ENCODE measurements at places on chromosomes 5 and 9.

- DNase-seq = no peak
Measured at GRCh38 chr9:96086936-96087571, 211.6 kb downstream of the ERCC6L2 start.

DNA sequence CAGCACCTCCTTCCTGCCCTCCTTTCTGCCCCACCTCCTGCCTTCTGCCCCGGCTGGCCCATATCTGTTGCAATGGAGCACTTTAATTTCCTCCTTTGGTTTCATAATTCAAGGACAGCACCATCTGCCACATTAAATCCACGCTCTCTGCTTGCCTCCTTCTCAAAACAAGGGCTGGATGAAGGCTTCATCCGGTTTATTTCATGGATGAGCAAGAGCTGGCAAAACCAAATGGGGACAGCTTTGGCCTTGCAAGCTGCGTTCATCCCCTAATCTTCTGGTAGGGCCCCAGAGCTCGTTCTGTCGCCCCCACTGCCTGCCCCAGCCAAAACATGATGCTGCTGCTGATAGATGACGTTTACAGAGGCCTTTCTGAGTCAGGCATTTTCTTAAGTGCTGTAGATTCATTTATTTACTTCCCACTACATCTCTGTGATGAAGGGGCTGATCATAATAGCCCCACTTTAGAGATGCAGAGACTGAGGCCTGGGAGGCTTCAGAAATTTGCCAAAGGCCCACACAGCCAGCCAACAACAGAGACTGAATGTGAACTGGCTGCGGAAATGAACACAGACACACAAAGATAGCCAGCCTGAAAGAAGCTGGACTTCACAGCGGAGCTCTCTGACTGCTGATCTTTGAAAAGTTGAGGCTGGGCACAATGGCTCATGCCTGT, 115.6 kb upstream of the CPEB4 start:
- DNase-seq = no peak

- no peak for DNase-seq
Measured at GRCh38 chr5:115335301-115335700, 38.8 kb upstream of the CCDC112 start.

GRCh38 chr5:153672347-153673090, 182.0 kb downstream of the GRIA1 start:
- DNase-seq = no peak

GRCh38 chr9:2029666-2030170, 14.6 kb downstream of the SMARCA2 start:
- no peak for DNase-seq

- no peak for DNase-seq
Measured at GRCh38 chr9:117951127-117951526, 246.9 kb downstream of the TLR4 start.

GRCh38 chr5:37615184-37615583, 224.7 kb downstream of the GDNF start:
- DNase-seq = no peak

DNA sequence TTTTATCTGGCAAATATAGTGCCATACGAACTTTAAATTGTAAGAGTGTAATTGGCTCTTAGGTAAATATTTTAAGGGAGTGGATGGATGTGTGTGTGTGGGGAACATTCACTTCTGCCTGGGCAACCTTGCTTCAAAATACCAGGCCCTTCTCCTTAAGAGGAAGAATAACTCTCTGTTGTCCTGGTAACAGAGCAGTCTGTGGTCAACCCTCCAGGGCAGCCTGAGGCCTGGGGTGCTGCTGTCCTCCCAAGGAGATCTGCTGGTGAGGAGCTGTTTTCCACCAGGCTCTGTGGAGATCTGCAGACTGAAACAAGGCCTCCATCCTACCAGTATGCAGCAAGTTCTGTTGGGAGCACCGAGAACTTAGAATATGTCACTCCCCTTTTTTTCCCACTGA, 325.2 kb downstream of the PSAT1 start:
- DNase-seq = no peak

DNA sequence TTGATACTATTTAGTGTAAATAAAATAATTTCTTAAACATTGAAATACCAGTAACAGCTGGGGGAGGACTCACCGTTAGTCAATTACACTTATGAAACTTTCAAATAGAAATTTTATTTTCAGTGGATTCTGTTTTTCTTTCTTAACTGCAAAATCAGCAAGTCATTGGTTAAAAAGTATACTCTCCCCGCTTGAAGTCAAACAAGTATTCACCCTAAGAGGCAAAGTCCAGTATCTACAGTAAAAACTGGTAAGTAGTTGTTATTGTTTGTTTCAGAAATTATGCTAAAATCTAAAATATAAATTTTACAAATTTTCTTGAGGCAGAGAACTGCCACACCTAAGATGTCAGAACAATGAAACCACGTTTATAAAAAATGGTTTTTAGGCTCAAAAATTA, 22.4 kb downstream of the NREP start:
- no peak for DNase-seq

GRCh38 chr5:172891716-172892421, 57.8 kb downstream of the ERGIC1 start:
- DNase-seq = no peak

DNA sequence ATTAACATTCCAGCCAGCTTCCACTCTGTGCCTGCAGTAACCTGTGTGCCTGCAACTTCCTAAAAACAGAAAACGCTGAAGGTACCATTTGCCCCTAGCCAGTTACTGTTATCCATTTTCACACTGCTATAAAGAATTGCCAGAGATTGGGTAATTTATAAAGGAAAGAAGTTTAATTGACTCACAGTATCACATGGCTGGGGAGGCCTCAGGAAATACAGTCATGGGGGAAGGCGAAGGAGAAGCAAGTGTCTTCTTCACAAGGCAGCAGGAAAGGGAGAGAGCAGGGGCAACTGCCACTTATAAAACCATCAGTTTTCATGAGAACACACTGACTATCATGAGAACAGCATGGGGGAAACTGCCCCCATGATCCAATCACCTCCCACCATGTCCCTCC, 31.2 kb downstream of the PTCD2 start:
- DNase-seq = no peak

DNA sequence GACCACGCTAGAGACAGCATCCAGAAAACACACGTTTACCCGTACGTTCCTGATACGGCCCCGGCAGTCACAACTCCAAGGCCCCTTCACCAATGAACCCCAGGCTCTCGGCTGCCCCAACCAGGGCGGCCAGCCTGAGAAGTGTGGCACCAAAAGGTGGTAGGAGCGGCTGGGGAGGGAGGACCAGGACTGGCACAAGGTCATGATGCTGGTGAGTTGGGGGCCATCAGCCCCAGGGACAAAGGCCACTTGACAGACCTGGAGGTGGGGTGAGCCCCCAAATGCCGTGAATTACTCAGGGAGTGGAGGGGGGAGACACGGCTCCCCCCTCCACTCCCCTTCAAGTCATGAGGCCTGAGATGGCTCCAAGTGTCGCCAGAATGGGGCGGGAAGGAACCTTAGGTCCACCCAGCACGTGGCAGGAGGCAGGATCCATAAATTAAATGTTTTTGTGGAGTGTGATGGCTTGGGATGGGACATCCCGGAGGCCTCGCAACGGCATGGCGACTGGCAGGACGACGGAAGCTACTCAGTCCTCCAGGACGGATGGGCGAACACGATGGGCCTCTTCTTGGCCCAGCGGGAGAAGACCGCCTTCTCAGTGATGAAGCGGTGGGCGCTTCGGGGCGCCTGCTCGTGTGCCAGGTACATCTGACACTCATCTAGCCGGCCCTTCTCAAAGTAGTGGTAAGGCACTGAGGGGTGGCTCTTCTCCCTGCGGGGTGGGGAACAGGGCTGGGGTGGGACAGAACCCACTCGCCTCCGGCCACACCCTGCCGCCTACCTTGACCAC, 8.7 kb upstream of the ST6GALNAC6 start:
- no peak for DNase-seq

GRCh38 chr9:80892703-80893102, 796.6 kb downstream of the TLE1 start:
- DNase-seq = no peak

GRCh38 chr9:130498298-130498917, 53.6 kb downstream of the ASS1 start:
- DNase-seq = no peak

- no peak for DNase-seq
Measured at GRCh38 chr5:1388383-1388967, 43.6 kb upstream of the CLPTM1L start.

DNA sequence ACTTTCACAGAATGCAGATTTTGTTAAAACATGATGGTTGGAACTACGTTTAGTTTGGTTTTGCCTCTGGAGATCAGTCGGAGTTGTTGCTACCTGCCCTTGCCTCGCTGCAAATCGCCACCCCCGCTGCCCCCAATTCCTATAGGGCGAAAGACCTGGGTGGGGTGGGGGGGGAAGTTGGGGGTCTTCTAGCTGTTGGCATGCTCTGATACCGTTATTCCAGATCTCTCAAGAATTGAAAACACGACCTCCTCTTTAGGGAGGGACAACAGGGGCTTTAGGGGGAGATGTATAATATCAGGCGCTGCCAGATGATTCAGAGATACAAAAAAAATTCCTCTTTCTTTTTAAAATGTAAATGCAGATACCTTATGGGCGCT, 36.4 kb upstream of the NFIB start:
- no peak for DNase-seq

DNA sequence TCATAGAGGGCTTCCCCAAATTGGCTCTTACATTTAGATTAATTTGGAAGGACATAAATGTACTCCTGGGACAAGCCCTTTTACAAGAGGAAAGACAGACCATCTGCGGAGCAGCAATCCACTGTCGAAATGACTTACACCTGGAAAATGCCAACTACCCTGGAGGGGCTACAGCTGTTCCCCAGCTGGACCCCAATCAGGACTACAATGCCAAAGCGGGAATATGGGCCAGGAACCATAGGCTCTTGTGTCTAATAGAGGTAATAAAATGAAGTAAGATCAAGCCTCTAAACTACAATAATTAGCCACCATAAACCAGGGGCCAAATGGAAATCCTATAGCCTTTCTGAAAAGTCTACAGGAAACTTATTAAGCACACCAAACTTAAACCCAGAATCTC, 581.3 kb downstream of the PDE4D start:
- DNase-seq = no peak

GRCh38 chr5:74342948-74343682, 297.4 kb downstream of the ENC1 start:
- no peak for DNase-seq

- DNase-seq = no peak
Measured at GRCh38 chr9:81586786-81587185, 102.6 kb downstream of the TLE1 start.

DNA sequence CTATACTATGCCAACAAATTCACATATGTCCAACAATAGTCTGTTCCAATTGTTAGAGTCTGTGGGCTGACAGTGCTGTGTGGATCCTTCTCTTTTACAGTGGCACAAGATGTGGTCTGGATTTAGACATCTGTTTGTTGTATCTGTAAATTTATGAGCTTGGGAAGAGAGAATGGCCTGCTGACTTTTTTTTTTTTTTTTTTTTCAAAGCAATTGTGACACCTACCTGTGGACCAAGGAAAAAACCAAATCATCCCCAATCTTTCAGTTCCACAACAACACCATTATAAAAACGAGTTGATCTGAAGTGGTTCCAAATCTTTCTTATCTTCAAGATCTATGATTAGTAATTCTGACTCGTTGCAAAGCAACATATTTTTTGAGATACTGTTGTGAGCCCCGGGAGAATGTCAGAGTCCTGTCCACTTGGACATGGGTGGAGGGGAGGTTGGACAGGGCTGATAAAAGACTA, 4.9 kb downstream of the IRX2 start:
- DNase-seq = no peak

- DNase-seq = no peak
Measured at GRCh38 chr9:130606887-130607600, 27.7 kb downstream of the FUBP3 start.

GRCh38 chr5:32628049-32628844, 42.9 kb downstream of the SUB1 start:
- no peak for DNase-seq

DNA sequence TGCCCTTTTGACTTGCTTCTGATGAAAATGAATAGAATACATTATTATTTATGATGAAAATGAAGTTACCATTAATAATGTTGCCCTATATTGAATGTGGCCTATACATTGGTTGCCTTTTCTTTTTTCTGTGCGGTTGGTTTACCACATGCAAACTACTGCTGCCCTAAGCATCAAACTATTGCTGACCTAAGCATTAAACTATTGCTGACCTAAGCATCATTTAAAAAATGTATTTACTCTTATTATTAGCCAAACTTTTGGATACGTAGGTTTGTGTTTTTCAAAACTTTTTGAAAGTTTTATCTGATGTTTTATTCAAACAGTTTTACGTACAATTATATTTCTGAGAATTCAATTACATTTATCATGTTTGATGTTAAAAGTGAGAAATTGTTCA, 76.0 kb upstream of the CDH10 start:
- no peak for DNase-seq

- DNase-seq = no peak
Measured at GRCh38 chr5:59579101-59579823, 314.3 kb downstream of the PDE4D start.

GRCh38 chr5:8981016-8981415, 564.9 kb downstream of the SEMA5A start:
- DNase-seq = no peak

DNA sequence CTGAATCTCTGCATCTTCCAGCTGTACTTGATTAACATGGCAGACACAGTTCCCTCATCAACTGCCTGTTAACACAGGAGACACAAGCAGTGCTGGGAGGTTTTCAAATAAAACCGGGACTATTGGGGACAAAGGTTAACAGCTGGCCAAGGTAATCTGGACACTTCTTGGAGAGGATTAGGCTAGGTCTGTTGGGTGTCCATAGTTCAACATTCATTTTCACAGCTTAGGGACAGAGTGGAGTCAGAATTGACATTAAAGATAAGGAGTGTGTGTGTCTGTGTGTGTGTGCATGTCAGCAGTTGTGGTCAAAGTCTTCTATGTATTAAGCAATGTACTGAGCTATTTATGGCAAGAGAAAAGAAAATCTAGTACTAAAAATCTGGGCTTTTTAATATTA, 216.2 kb downstream of the MED10 start:
- no peak for DNase-seq

DNA sequence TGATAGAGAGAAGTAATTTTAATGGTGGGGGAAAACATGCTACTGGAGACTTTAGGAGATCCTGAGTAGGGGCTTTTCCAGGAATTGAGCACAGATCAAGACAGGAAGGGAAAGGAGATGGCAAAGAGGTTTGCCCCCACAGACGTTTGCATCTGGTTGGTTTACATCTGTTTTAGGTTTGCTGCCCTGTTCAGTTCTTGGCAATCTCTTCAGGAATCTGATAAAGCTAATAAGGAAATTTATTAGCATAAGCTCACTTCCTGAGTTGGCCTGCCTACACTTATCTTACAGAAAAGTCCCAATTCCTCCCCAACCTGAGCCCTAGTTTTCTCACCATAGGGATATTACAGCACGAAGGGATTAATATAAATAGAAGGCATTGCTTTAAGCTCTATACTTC, 3.4 kb upstream of the CFAP95 start:
- no peak for DNase-seq

Measured in GM12891 (cell line).